ENCODE measurements at places on chromosomes 16 and 17.

- DNase-seq: no peak
These were observed 45.9 kb downstream of the SOCS3 start for GRCh38 chr17:78313735-78314648.

DNA sequence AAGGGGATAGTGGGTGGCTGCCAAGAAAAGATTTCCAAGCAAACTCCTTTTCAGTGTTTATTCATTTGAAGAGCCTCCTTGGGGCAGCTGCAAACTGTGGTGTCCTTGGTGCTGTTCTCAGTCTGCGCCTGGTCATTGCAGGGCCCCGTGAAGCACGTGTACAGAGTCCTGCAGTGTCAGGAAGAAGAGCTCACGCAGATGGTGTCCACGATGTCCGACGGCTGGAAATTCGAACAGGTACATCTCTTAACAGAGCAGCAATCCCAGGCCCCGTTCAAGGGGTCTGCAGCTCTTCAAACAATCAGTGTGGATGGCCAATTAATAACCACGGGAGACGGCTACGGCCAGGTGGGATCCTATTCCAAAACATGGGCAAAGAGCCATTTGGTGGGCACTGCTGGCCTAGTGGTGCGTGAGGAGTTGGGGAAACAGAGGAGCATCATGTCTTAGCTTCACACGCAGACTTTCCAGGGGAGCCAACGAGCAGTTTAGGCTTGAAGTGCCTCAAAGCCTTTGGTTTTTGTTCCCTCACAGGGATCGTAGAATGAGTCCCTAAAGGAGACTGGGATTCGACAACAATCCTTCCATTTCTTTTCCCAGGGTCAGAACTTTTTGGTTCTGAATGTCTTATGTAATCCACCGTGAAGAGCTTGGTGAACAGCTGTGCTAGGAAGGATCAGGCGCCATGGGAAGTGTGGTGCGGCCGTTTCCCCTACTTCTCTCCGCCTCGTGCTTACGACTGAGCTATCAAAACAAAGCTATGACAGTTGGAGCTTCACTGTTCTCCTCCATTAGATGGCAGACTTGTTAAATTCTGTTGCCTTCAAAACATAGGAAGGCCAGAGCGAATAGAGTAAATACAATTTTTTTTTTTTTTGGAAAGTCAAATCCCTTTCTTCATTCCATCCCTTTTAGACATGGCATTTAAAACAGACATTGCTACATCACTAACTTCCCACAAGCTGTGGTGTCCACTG, 12.6 kb downstream of the KCTD2 start:
- DNase-seq: no peak

GRCh38 chr16:26747760-26748159, 319.0 kb upstream of the C16orf82 start:
- DNase-seq: no peak

GRCh38 chr17:39224778-39225307, 902 bp downstream of the STAC2 start:
- no peak for DNase-seq

DNA sequence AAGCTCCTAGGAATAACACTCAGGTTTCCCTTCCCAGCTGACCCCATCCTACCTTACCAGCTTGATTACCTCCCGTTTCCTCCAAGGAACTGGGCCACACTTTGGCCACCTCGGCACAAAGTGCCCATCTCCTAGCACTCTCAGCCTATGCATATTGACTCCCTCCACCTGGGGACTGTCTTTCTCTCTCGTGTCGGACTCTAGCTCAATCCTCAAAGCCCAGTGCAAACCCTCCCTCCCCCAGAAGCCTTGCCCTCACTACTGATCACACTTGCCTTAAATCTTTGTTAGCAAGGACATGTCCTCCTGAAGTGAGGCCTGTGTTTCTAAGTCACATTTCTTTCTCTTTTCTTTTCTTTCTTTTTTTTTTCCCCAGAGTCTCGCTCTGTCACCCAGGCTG, 2.6 kb upstream of the RAB26 start:
- DNase-seq: no peak
